Prostate gland (tissue), 2 donors: ENCODE measurements at places on chromosomes 5 and 9. TPM values are rescaled to one million over a fixed set of nuclear protein-coding genes. Genes with fewer than 3 reads are reported as not detected.

DNA sequence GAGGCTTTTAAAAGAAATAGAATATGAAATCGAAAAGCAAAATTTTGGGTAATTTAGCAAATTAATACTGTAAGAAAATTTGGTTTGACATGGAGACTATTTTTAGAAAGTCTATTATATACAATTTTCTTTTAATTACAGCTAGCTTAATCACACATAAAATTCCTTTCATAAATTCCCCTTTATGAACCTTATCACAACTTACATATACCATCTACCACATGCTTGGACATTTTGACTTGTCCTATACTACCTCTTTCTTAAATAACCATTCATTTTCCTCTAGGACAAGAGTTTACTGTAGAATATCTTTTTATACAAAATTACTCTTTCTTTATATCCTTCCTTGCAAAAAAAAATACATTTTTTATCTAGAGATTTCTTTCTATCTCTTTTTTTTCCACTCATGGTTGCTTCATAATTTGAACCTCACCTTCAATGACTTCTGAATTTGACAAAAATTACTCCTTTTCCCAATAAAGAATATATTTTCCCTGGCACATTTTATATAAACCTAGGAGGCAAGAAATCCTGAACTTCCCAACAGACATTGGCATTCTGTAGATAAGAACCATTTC is 34.0 kb upstream of the SYK start:
- no peaks in the 10 kb centered on the region for H3K4me1 ChIP-seq
- no peaks in the 10 kb centered on the region for H3K36me3 ChIP-seq
- no peak overlapping the region for H3K27ac ChIP-seq
- DNase-seq = no peak

GRCh38 chr5:171614511-171614910 is 171.1 kb upstream of the SMIM23 start:
- H3K4me3 ChIP-seq = no peak overlapping the region
- no peak overlapping the region for H3K27ac ChIP-seq
- H3K27me3 ChIP-seq = no peaks in the 10 kb centered on the region
- no peaks in the 10 kb centered on the region for H3K36me3 ChIP-seq
- no peaks in the 10 kb centered on the region for H3K4me1 ChIP-seq

DNA sequence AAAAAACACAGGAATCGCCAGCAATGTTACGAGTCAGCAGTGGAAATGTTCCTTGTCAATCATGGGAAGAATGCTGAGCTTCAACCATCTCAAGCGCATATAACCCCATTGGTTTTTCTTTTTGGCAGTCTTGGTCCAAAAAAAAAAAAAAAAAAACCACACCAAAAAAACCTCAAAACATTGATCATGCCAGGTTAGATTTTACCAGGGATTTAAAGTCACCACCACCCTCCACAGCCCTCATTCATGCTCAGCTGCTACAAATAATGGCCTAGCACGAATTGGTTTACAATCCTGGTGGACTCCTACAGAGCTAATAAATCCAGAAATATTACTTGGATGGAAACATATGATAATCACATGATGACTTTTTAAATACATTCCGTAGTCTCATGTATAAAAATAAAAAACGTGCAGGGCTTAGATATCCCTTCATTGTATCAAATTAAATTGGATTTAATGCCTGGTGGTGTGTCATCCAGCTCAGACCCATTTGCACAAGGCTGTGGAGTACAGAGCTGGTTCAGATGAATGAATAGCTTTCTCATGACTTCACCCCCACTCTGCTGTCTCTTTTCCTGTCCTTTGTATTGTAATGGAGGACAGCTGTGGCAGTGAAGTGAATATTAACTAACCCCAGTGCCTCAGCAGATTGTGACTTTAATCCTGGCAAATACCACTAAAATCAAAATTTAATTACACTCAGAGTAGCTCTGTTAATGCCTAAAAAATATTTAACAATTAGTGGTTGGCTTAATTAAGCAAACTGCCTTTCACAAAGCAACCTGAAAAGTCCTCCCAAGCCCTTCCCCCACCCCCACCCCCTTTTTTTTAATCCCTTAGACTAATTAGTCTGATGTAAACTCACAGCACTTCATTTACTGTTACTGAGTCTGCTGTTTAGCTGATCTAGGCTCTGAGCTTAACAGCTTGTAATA is 626.5 kb upstream of the ZNF608 start:
- no peak overlapping the region for H3K4me3 ChIP-seq
- no peak overlapping the region for H3K27ac ChIP-seq
- no peaks in the 10 kb centered on the region for H3K4me1 ChIP-seq
- DNase-seq = no peak
- H3K36me3 ChIP-seq = no peaks in the 10 kb centered on the region

- peak; percentile 79 for DNase-seq
- H3K27ac ChIP-seq = no peak overlapping the region
- H3K36me3 ChIP-seq = no peaks in the 10 kb centered on the region
- no peak overlapping the region for H3K4me3 ChIP-seq
- H3K27me3 ChIP-seq = no peaks in the 10 kb centered on the region
These were observed 164.1 kb upstream of the ZNF618 start for GRCh38 chr9:113712053-113712452.

The PHF2 gene
- 32.4 TPM for total RNA-seq

- H3K4me1 ChIP-seq = no peaks in the 10 kb centered on the region
- H3K36me3 ChIP-seq = no peaks in the 10 kb centered on the region
- H3K4me3 ChIP-seq = no peak overlapping the region
- no peaks in the 10 kb centered on the region for H3K27me3 ChIP-seq
- no peak for DNase-seq
These were observed 56.7 kb downstream of the ARHGAP26 start for GRCh38 chr5:142826741-142827492.

- H3K4me1 ChIP-seq = no peaks in the 10 kb centered on the region
- no peaks in the 10 kb centered on the region for H3K36me3 ChIP-seq
- no peak overlapping the region for H3K27ac ChIP-seq
- DNase-seq = no peak
These were observed 372.8 kb downstream of the KIAA0825 start for GRCh38 chr5:94245608-94246007.

The HEMGN gene
- total RNA-seq = 1.4 TPM

GRCh38 chr5:32678472-32678871 is 32.6 kb upstream of the NPR3 start:
- H3K4me1 ChIP-seq = no peaks in the 10 kb centered on the region
- H3K36me3 ChIP-seq = no peaks in the 10 kb centered on the region
- no peaks in the 10 kb centered on the region for H3K27me3 ChIP-seq
- H3K27ac ChIP-seq = no peak overlapping the region
- no peak overlapping the region for H3K4me3 ChIP-seq
- DNase-seq = no peak

- no peaks in the 10 kb centered on the region for H3K36me3 ChIP-seq
- peaks cover 5% of the 10 kb centered on the region for H3K4me1 ChIP-seq
- no peak overlapping the region for H3K27ac ChIP-seq
These were observed 5.5 kb downstream of the GGTA1 start for GRCh38 chr9:121494192-121494591.

The TNFSF8 gene
- 0.32 TPM for total RNA-seq

The SLC34A1 gene
- not detected for total RNA-seq

- no peak for DNase-seq
- no peaks in the 10 kb centered on the region for H3K4me1 ChIP-seq
- H3K27me3 ChIP-seq = no peaks in the 10 kb centered on the region
- no peak overlapping the region for H3K27ac ChIP-seq
These were observed 613.7 kb upstream of the CDH18 start for GRCh38 chr5:20601678-20602100.

DNA sequence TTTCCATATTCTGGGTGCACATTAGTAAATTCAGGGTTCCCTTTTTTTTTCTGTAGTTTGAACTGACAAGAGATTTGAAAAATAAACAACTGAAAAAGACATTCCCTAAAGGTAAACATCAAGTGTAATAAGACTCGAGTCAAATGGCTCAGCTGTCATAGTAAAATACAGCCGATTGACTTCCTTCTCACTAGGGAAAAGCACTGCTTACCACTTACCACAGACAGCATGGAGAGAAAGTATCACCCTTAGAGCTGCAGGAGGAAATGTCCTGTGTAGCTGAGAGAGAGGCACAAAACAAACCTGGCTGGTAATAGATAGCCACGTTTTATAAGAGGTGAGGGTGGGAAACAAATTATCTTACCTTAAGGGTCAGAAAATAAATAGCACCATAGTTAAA is 12.1 kb upstream of the DMAC1 start:
- DNase-seq = no peak
- H3K4me1 ChIP-seq = no peaks in the 10 kb centered on the region
- no peak overlapping the region for H3K4me3 ChIP-seq
- no peaks in the 10 kb centered on the region for H3K27me3 ChIP-seq
- no peaks in the 10 kb centered on the region for H3K36me3 ChIP-seq

GRCh38 chr5:82597437-82597836 is 319.3 kb upstream of the RPS23 start:
- H3K4me3 ChIP-seq = no peak overlapping the region
- no peak overlapping the region for H3K27ac ChIP-seq
- H3K4me1 ChIP-seq = no peaks in the 10 kb centered on the region
- no peaks in the 10 kb centered on the region for H3K27me3 ChIP-seq
- no peak for DNase-seq

The NDFIP1 gene
- 134 TPM for total RNA-seq

GRCh38 chr5:141657937-141658545 is 6.8 kb upstream of the FCHSD1 start:
- no peak for DNase-seq
- H3K27ac ChIP-seq = no peak overlapping the region
- H3K36me3 ChIP-seq = no peaks in the 10 kb centered on the region
- H3K4me1 ChIP-seq = no peaks in the 10 kb centered on the region

GRCh38 chr5:176621661-176622079 is 8.7 kb downstream of the SNCB start:
- H3K4me1 ChIP-seq = no peaks in the 10 kb centered on the region
- H3K27ac ChIP-seq = no peak overlapping the region
- no peaks in the 10 kb centered on the region for H3K36me3 ChIP-seq
- no peak overlapping the region for H3K4me3 ChIP-seq
- DNase-seq = no peak

DNA sequence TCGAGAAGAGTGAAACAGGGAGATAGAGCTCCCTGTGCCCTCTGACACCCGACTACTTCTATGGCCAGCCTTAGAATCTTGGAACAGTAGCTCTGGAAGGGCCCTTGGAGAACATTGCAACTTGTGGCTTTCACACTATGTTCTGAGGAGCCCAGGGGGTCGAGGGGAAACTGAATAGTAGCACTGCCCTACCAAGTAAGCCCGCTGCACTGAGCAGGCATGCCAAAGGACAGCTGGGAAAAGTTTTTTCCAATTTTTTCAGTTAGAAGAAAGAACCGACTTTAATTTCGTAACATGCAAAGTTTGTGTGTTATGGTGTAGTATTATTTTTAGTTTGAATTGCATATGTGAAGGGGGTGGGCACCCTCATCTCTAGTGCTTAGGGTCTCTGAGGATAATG is 10.9 kb downstream of the SMIM3 start:
- no peak overlapping the region for H3K4me3 ChIP-seq
- no peak overlapping the region for H3K27ac ChIP-seq
- no peaks in the 10 kb centered on the region for H3K4me1 ChIP-seq
- DNase-seq = no peak
- no peaks in the 10 kb centered on the region for H3K27me3 ChIP-seq

The IL3 gene
- total RNA-seq = not detected

The MYMK gene
- total RNA-seq = not detected

DNA sequence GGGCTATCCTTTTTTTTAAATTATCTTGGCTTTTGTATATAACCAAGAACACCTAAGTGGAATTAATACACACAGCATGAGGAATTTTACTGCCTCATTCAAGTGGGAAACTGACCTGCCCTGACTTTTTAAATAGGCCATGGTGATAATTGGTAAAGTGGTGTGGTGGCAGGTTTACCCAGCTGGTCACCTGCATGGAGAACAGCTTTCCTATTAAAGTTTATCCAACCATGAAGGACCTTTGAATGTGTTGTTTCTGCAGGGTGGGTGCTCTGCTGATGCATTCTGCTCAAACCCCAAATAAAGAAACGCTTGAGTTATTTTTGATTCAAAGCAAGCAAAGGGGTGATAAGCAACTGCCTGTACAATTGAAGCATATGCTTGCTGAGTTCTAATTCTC is 261.0 kb upstream of the GRIN3A start:
- H3K36me3 ChIP-seq = no peaks in the 10 kb centered on the region
- no peak overlapping the region for H3K4me3 ChIP-seq
- DNase-seq = no peak
- no peaks in the 10 kb centered on the region for H3K27me3 ChIP-seq
- no peaks in the 10 kb centered on the region for H3K4me1 ChIP-seq

The FOXD4L6 gene
- not detected for total RNA-seq

DNA sequence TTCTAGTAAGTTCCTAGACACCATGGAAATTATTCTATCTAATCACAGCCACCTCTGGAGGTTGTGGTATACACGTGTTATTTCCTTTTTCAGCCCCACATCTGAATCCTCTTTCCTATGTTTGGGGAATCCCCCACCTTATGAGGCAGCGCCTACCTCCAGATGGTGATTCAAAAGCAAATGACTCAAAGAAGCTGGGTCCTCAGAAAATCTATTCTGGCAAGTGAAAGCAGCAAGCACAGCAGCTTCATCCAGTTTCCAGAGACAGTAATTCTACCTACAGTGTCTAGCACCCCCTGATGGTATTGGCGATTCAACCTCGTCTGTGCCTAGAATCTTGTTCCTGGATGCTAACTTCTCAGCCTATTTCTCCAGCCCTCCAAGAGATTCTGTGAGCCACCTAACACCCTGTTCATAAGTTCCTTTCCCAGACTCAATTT is 43.0 kb downstream of the STRBP start:
- H3K4me3 ChIP-seq = no peak overlapping the region
- no peaks in the 10 kb centered on the region for H3K36me3 ChIP-seq
- no peaks in the 10 kb centered on the region for H3K27me3 ChIP-seq

DNA sequence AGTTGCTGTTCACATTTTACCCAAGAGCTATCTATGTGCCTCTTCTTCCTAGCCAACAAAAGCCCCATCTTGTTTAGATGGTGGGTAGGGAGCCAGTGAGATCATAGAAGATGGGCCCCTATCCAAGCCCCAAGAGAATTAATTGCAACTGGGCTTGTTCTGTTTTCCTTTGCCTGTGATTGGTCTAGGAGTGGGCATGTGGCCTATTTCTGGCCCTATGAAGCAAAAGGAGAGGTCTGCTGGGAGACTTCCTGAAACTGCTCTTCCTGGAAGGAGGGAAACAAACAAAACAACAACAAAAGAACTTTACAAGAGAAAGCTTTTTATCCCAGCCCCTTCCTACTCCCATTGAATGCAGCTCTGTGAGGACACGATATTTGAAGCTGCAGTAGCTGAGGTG is 32.5 kb upstream of the ALDOB start:
- no peak overlapping the region for H3K4me3 ChIP-seq
- H3K4me1 ChIP-seq = no peaks in the 10 kb centered on the region
- no peaks in the 10 kb centered on the region for H3K27me3 ChIP-seq
- no peak overlapping the region for H3K27ac ChIP-seq
- DNase-seq = no peak
- H3K36me3 ChIP-seq = no peaks in the 10 kb centered on the region

The MARCOL gene
- not detected for total RNA-seq

DNA sequence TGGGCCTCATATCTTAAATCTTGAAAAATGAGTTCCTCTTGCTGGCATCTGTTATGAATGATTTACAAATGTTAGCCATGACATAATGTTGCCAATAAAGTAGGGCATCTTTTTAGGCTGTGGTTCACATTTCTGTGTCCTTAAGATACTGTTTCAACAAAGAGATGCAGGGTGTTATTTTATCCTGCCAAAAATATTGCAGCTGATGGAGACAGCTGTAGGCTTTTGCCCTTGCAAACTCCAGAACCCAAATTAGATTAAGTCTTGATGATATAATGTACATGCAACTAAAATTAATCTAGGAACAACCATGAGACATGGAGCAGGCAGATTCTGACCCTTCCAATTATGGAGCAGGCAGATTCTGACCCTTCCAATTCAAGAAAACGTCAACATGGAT is 228.2 kb upstream of the GRIN3A start:
- H3K27me3 ChIP-seq = no peaks in the 10 kb centered on the region
- no peaks in the 10 kb centered on the region for H3K4me1 ChIP-seq
- no peak overlapping the region for H3K4me3 ChIP-seq

The CDH12 gene
- 0.14 TPM for total RNA-seq

The PHF24 gene
- total RNA-seq = not detected
